ENCODE measurements at places on chromosomes 2 and 18.

DNA sequence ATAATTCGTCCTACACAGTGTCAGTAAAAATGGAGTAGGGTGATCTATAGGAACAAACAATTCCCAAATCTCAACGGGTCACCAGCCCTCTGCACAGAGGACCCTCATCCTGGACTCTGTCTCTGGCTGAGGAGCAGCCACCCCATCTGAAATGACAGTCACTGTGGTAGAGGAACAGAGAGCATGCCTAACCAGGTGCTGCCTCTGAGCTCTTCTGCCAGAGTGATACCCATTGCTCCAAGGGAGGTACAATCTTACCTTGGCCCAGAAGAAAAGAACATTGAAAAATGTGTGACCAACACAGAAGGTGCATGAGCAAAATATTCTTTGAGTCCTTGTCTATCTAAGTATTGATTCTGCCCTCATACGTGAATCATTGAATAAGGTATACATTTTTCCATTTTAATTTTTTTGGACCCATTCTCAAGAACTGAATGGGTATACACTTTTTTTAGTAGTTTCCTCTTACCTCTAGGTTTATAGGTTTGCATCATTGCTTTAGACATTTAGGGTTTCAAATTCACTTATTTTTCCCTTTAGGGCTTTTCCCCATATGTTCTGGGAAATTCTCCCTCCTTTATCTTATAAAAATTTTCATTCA lies 8.7 kb downstream of the SP140 start:
- DNase-seq: no peak

GRCh38 chr2:203689426-203690116 lies 16.9 kb upstream of the CD28 start:
- no peak for DNase-seq

DNA sequence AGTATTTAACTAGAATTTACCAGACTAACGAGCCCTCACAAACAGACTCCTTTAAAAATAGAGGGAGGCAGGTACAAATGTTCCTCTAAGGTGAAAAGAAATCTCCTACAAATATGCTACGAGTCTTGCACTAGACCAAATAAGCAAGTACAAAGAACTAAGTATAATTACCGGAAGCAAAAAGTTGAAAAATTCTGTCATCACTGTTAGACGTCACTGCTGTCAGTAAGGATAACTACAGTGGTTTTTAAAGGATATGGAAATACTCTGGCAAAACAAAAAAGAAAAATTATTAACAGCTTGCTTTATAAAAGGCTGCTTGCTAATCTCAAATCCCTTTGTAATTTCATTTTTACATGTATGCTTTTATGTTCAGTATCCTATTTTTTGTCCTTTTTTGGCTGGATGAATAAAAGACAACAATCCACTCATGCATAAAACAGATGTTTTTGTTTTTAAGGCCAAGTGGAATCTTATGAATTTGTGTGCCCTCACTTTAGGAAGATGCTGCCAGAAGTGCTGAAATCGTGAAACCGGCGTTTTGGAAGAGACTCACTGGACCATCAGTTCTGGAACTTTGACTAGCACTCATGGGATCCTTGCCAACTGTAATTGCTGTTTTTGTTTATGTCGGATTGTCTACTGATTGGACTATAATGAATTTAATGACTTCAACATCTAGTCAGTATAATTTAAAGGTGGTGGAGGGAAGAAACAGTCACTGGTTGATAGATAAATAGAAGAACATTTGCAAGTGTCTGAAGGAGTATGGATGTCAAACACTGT lies 6.7 kb downstream of the ZNF521 start:
- DNase-seq: peak; percentile 82

DNA sequence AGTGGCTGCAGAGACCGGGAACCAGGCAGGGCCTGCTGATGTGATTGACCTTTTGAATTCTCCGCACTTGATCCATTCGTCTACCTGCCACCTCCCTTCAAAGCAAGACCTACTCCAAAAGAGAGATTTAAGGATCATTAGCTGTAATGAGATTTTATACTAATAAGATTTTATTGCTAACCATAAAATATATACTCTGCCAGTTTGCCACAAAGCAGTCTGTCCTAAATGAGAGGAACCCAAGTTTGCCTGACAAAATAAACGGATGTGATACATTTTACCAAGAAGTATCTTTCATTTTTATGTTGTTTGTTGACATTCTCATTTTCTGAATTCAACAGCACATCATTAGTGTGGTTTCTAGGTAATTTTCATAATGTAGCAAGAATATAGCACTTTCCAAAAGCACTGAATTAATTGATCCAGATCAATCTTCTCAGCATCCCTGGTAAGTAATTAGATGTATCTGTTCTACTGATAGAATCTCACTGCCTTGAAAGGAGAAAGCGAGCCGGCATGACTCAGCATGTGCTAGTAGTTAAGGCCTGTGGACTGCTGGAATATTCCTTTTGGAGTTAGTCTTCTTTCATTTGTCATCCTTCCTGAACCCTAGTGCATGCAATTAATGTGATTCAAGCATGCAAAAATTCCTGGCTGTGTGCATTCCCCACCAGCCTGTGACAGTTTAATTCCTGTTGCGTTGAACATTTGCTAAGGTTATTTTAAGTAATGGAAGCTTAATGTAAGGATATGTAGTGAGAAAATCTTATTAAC lies 128.5 kb downstream of the ARL6IP6 start:
- no peak for DNase-seq

- DNase-seq: no peak
These were observed 40.4 kb upstream of the ID2 start for GRCh38 chr2:8641301-8641965.

DNA sequence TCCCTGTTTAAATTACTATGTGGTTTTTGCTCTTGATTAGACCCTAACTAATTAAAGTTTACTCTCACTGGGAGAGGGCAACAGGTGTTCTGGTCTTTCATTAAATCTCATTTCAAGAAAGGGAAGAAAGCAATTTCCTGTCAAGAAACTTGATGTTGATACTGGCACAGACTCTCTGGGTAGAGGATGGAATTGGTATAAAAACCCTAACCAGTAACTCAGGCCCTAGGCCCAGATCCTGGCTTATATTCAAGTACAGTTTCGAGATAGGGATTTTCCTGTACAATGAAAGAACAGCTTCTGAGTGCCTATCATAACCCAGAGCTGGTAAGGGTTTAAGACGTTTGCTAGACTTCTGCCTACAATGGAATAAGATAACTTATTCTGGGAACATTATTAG lies 61.6 kb upstream of the ACYP2 start:
- no peak for DNase-seq

DNA sequence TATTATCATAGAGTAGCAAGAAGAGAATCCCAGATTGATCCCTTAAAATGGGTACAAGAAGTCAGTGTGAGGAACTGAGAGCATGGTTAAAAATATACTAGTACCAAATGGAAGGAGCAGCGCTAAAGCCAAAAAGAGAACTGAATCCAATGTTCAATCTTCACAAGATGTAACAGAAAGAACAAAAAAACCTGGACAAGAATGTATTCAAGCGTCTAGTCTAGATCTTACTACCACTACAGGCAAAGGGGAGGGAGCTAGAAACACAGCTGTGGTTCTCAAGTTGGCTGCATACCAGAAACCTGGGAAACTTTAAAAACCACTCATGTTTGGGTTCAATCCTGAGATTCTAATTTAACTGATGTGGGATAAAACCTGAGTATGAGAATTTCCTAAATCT lies 57.5 kb downstream of the PIAS2 start:
- DNase-seq: no peak

GRCh38 chr2:207241198-207241597 lies 75.5 kb upstream of the KLF7 start:
- DNase-seq: no peak

GRCh38 chr2:86347401-86347800 lies 10.0 kb upstream of the REEP1 start:
- DNase-seq: no peak

GRCh38 chr2:238965371-238966071 lies 117.6 kb downstream of the TWIST2 start:
- DNase-seq: no peak

DNA sequence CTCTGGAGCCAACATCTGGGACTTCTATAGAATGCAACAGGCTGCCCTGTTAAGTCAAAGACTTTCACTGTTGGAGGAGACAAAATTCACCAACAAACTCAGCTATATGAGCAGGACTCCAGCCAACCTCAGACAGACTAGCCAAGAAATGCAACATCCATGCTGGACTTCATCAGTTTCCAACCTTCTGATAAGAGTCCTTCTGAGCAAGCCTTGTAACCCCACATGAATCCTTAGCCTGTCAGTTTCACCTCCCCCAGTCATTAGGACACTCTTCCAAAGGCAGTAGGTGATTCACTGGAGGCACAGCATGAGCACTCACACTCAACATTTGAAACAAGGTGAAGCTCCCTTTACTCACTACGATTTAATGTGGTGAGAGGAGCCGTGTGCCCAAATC lies 5.8 kb downstream of the TBC1D8 start:
- no peak for DNase-seq

DNA sequence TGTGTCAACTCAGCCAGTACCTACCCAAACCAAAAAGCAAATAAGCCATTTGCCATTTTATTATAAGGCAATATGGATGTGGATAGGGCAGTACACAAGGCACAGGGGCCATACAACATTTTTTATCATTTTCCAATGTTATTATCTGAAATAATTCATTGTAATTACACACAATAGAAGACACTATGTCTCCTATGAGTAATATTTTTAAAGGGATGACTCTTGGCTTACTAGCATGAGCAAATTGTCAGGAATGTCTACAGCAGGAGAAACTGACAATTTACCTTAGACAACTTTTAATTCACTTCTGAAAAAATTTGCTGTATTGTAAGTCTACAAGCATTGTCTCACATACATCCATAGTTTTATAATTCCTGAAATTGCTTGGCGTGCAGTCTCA lies 1193.9 kb upstream of the CELF4 start:
- no peak for DNase-seq

- DNase-seq: no peak
These were observed 27.0 kb downstream of the TMEM182 start for GRCh38 chr2:102788885-102789260.

GRCh38 chr2:161426455-161426921 lies 10.4 kb downstream of the TBR1 start:
- DNase-seq: no peak

GRCh38 chr2:10246831-10247230 lies 55.9 kb upstream of the HPCAL1 start:
- DNase-seq: no peak

- peak; percentile 82 for DNase-seq
These were observed 2.0 kb upstream of the GAD1 start for GRCh38 chr2:170814533-170815230.

- DNase-seq: no peak
These were observed 88.0 kb downstream of the LDLRAD4 start for GRCh38 chr18:13306583-13306982.
